Heart left ventricle (tissue), 16 donors: ENCODE measurements at places on chromosomes 4 and X.

GRCh38 chrX:404656-405055 lies 17.9 kb upstream of the PPP2R3B start:
- H3K36me3 ChIP-seq: no peaks in the 10 kb centered on the region
- H3K27me3 ChIP-seq: no peaks in the 10 kb centered on the region
- no peak for DNase-seq
- no peak overlapping the region for H3K27ac ChIP-seq
- H3K4me1 ChIP-seq: no peaks in the 10 kb centered on the region

GRCh38 chr4:159410076-159410777 lies 307.3 kb downstream of the RAPGEF2 start:
- no peaks in the 10 kb centered on the region for H3K36me3 ChIP-seq
- no peaks in the 10 kb centered on the region for H3K27me3 ChIP-seq
- H3K27ac ChIP-seq: no peak overlapping the region
- no peaks in the 10 kb centered on the region for H3K4me1 ChIP-seq
- no peak for DNase-seq

GRCh38 chr4:69888336-69888735 lies 28.4 kb upstream of the SULT1E1 start:
- no peaks in the 10 kb centered on the region for H3K27me3 ChIP-seq
- no peaks in the 10 kb centered on the region for H3K4me1 ChIP-seq
- no peaks in the 10 kb centered on the region for H3K36me3 ChIP-seq
- no peak overlapping the region for H3K27ac ChIP-seq

- no peak overlapping the region for H3K4me3 ChIP-seq
- H3K36me3 ChIP-seq: no peaks in the 10 kb centered on the region
- peaks cover 8% of the 10 kb centered on the region for H3K27me3 ChIP-seq
- no peak for DNase-seq
- no peak overlapping the region for H3K27ac ChIP-seq
- H3K4me1 ChIP-seq: peaks cover 4% of the 10 kb centered on the region
Observed at GRCh38 chr4:83112678-83113428, 1.7 kb downstream of the PLAC8 start.

DNA sequence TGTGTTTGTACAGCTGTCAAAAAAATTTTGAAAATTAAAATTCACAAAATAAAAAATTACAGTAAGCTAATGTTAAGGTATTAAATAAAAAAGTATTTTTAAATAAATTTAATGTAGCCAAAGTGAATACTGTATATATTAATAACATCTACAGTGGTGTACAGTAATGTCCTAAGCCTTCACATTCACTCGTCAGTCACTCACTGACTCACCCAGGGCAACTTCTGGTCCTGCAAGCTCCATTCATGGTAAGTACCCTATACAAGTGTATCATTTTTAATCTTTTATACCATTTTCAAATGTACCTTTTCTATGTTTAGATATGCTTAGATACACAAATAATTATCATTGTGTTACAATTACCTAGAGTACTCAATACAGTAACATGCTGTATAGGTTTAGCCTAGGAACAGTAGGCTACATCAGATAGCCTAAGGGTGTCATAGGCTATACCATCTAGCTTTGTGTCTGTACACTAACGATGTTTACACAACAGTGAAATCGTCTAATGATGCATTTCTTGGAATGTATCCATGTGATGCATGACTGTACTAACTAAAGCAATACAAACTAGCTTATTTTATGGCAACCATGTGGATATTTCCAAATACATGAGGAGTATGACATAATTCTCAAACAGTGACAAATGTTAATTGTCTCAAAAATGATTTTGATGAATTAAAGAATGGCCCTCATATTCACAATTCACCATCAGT lies 13.7 kb downstream of the DDX60 start:
- DNase-seq: no peak
- no peak overlapping the region for H3K27ac ChIP-seq
- H3K27me3 ChIP-seq: no peaks in the 10 kb centered on the region
- H3K4me3 ChIP-seq: no peak overlapping the region
- peaks cover 96% of the 10 kb centered on the region for H3K36me3 ChIP-seq

GRCh38 chr4:139873111-139873860 lies 207.7 kb downstream of the MGST2 start:
- no peak overlapping the region for H3K4me3 ChIP-seq
- H3K27ac ChIP-seq: no peak overlapping the region
- no peaks in the 10 kb centered on the region for H3K27me3 ChIP-seq
- no peak for DNase-seq

DNA sequence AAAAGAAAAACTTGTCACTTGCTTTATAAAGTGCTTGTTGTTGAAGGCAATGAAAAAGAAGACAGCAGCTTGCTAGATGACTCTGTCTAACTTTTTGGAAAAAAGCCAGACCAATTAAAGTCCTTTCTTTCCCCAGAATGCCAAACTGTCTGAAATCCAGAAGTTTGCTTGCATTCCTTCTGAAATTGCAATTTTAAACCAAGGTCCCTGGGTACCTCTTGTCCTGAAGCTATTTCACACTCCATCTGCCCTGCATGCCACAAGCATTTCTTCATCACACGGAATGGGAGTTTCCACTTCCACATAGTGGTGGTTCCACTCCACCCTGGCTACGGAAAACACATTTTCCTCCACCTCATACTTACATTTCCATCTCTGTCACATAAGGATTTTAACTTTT lies 101.0 kb downstream of the PAPSS1 start:
- H3K27ac ChIP-seq: no peak overlapping the region
- no peak for DNase-seq
- H3K4me3 ChIP-seq: no peak overlapping the region

DNA sequence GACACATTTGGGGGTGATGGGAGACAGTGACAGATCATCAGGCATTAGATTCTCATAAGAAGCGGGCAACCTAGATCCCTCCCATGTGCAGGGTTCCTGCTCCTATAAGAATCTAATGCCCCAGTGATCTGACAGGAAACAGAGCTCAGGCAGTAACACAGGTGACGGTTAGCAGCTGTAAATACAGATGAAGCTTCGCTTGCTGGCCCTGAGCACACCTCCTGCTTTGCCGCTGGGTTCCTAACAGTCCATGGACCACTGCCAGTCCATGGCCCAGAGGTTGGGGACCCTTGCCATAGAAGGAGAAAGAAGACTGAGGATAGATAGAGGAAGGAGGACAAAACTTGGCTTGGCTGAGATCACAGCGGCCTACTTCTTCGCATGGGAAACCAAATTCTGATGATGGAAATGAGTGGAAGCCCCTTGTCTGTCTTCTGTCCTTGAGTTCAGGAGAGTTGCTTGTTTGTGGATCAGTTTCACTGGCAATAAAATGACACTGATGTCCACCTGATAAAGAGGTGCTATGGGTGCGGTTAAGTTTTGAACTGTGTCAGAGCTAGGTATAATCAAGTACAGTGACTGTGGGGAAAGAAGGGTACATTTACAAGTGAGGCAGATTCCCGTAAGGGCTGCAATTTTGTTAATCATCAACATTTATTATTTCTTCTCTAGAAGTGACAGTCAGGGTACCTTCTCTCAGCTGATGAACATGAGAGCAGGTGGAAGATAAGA lies 1.7 kb upstream of the TIFA start:
- H3K27ac ChIP-seq: no peak overlapping the region
- no peak for DNase-seq
- H3K4me3 ChIP-seq: no peak overlapping the region
- H3K36me3 ChIP-seq: no peaks in the 10 kb centered on the region

DNA sequence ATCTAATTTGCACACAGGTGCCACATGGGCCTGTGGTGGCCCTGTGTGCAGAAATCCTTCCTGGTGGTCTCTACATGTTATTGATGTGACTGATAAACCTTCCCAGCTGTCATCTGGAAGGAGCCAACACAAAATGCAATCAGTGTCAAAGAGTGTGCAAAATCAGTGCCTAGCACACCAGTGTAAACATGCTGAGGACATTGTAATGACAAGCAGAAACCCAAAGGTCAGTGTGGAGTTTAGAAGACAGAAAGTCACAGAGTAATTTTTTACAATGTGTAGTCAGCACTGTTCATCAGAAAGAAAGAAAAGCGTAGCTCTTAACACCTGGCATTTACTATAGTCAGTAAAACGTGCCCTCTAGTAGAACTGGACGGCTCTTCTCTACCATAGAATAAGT lies 50.3 kb downstream of the PHKA2 start:
- no peak overlapping the region for H3K27ac ChIP-seq
- H3K4me3 ChIP-seq: no peak overlapping the region
- no peaks in the 10 kb centered on the region for H3K36me3 ChIP-seq
- H3K4me1 ChIP-seq: no peaks in the 10 kb centered on the region
- no peak for DNase-seq

GRCh38 chr4:41360214-41360920 lies 103.6 kb downstream of the UCHL1 start:
- peak; percentile 86 for DNase-seq
- H3K4me1 ChIP-seq: peaks cover 25% of the 10 kb centered on the region
- H3K4me3 ChIP-seq: peak overlapping the region; percentile 90
- H3K27ac ChIP-seq: peak overlapping the region; percentile 89

- DNase-seq: no peak
- no peaks in the 10 kb centered on the region for H3K27me3 ChIP-seq
- no peaks in the 10 kb centered on the region for H3K4me1 ChIP-seq
- H3K4me3 ChIP-seq: no peak overlapping the region
- no peak overlapping the region for H3K27ac ChIP-seq
Observed at GRCh38 chrX:19624739-19625138, 109.4 kb upstream of the MAP3K15 start.

DNA sequence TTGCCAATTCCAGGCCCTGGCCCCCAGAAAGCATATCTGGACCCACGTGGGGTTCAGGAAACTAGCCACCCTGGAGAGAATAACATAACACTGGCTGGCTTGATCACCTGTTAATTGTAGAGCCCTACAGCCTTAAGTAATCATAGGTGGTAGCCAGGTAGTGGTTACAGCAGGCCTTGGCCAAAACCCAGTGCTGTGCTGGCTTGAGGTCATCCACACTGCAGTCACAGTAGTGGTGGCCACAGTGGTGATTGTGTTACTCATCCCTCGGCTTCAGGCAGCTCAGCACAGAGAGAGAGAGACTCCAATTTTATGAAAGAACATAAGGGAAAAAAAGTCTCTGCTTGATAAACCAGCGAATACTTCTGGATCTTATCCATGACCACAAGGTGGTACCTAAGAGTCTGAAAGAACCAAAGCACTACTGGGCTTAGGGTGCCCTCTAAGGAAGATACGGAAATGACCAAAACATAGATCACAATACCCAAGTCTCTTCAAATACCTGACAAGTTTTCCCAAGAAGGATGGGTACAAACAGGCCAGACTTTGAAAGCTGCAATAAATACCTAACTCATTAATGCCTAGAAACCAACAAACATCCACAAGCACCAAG lies 46.6 kb upstream of the CDX4 start:
- no peaks in the 10 kb centered on the region for H3K27me3 ChIP-seq
- no peak overlapping the region for H3K4me3 ChIP-seq
- no peak for DNase-seq
- no peaks in the 10 kb centered on the region for H3K4me1 ChIP-seq
- no peak overlapping the region for H3K27ac ChIP-seq
- no peaks in the 10 kb centered on the region for H3K36me3 ChIP-seq
